H1 (cell line): ENCODE measurements at places on chromosomes 6 and 20.

GRCh38 chr6:98976674-98977385 lies 29.1 kb upstream of the FBXL4 start:
- DNase-seq: no peak

DNA sequence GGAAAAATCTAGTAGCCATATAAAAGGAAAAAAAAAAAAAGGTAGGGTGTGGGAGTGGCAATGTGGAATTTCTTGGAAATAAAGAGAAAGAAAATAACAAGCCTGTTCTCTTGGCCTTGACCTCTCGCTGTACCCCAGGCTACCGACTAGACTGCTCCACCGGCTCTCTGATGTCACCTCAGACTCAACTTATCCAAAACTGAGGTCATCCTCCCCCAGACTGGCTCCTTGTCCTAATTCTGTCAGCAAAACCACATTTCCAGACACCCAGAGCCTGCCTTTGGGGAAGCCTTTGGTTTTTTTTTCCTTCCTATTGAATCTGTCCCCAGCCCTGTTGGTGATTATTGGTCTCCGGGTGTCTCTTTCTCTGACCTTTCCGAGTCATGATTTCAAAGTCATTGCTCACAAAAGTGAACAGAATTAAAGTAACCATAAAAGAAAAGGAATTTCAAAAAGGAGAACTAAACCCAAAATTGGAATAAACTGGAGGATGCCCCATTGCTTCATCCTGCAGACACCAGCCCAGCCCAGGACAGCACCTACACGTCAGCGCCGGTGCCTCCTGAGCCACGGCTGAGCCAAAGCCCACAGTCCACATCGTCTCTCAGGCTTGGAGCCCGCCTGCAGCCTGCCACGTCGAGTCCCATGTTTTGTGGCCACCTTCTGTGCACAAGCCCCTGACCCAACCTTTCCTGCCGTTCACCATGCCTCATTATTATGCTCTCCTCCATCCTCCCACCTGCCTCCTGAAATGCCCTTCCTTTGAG lies 170.7 kb downstream of the MYLK4 start:
- DNase-seq: no peak

GRCh38 chr20:50594231-50594590 lies 84.0 kb downstream of the PTPN1 start:
- no peak for DNase-seq

- DNase-seq: no peak
Measured at GRCh38 chr20:43430265-43431133, 27.2 kb upstream of the SRSF6 start.

- DNase-seq: no peak
Measured at GRCh38 chr6:56688521-56688920, 45.8 kb upstream of the DST start.

- no peak for DNase-seq
Measured at GRCh38 chr6:36626636-36627035, 32.5 kb downstream of the SRSF3 start.

DNA sequence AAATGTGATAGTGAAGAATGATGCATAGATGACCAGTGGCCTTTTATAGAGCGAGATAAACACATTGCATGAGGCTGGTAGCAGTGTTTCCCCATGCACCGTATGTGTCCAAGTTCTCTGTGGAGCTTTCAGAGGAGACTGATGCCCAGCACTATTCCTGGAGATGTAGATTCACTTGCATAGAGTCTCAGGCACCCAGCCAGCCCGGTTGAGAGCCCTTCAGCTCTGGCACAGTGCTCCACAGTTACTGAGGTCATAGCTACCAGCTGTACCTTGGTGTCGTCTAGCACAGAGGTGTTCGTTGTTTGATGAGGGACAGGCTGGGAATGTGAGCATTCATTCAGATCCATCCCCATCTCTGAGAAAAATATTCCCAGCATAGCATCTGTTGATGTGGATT lies 328.9 kb downstream of the FARS2 start:
- no peak for DNase-seq

- DNase-seq: no peak
Measured at GRCh38 chr20:61109221-61109805, 142.7 kb upstream of the CDH4 start.
